Activated T-helper 17 cell treated with anti-CD3 and anti-CD28 coated beads, Interleukin-2, amount 50 U/mL, for 72 hours (primary cell): ENCODE measurements at places on chromosomes 4 and X. TPM values are rescaled to one million over a fixed set of nuclear protein-coding genes. Genes with fewer than 3 reads are reported as not detected.

The MND1 gene
- total RNA-seq, result 11.6 TPM

The CENPVL1 gene
- total RNA-seq, result not detected

The HTN3 gene
- not detected for total RNA-seq

The GABRB1 gene
- not detected for total RNA-seq

The GAGE2A gene
- total RNA-seq, result not detected

GRCh38 chr4:41029098-41029497 is 185.2 kb downstream of the APBB2 start:
- ATAC-seq, result no peak

GRCh38 chr4:189322426-189322825 is 618.2 kb upstream of the FRG1 start:
- ATAC-seq, result no peak

DNA sequence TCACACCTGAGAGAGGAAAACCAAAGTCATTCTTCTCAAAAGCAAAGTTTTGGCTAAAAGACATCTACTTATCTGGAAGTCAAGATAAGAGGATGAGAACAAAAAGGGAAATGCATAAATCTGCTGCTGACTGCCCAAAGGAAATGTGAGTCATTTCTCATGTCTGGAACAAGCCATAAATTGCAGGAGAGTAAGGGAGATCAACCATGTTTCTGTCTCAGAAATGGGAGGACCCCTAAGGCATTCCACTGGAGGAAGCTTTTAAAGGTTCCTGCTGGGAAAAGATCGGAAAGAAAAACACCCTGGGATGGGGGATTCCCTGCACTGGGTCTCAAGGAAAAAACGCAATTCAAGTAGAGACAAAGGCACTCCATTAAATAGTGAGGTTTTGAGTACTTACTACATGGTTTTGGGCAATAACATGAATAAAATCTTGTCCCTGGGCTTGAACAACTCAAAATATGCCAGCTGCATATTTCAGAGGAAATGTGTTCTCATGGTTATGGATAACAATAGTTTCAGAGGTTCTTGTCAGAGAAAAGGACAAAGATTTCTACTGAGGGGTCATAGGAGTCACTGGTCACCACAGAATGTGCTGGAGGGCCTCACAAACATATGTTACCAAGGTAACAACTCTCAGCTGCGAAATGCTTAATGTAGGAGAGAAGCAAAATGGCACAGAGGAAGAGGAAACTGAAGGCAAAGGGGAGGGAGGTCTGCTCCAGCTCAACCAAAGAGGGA is 19.3 kb downstream of the GPR143 start:
- ATAC-seq, result no peak

GRCh38 chr4:61619528-61619927 is 419.4 kb downstream of the ADGRL3 start:
- no peak for ATAC-seq

DNA sequence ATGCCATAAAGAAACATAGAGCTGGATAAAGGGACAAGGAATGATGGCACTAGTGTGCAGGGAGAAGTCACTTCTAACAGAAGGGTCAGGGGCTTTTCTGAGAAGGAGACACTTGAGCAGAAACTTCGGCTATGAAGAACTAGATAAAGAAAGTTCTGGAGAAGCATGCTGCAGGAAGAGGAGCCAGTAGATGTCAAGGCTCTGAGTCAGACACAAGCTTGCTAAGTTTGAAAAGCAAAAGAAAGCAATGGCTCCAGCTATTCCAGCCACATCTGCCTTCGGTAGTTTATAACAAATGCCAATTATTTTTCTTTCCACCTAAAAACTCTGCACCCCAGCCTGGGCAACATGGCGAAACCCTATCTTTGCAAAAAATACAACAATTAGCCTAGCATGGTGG is 7.5 kb downstream of the NUDT6 start:
- ATAC-seq, result no peak

DNA sequence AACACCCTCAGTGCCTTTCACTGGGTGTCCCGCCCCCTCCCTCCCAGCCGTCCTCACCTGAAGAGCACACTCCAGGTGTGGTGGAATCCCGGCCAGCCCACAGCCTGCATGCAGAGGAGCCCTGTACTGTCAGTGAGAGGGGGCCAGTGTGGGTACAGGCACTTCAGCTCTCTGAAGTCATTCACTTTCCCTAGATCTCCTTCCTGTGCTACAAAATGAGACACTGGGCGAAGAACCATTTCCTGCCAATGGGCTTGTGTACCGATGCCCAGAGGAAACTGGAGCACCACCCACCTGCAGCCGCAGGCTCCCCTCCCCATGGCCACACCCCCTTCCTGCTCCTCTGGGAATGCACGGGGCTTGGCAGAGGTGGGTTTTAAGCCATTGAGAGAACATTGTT is 73.9 kb upstream of the C4orf50 start:
- peak; percentile 41 for ATAC-seq

GRCh38 chr4:111136438-111136837 is 513.6 kb upstream of the PITX2 start:
- no peak for ATAC-seq

DNA sequence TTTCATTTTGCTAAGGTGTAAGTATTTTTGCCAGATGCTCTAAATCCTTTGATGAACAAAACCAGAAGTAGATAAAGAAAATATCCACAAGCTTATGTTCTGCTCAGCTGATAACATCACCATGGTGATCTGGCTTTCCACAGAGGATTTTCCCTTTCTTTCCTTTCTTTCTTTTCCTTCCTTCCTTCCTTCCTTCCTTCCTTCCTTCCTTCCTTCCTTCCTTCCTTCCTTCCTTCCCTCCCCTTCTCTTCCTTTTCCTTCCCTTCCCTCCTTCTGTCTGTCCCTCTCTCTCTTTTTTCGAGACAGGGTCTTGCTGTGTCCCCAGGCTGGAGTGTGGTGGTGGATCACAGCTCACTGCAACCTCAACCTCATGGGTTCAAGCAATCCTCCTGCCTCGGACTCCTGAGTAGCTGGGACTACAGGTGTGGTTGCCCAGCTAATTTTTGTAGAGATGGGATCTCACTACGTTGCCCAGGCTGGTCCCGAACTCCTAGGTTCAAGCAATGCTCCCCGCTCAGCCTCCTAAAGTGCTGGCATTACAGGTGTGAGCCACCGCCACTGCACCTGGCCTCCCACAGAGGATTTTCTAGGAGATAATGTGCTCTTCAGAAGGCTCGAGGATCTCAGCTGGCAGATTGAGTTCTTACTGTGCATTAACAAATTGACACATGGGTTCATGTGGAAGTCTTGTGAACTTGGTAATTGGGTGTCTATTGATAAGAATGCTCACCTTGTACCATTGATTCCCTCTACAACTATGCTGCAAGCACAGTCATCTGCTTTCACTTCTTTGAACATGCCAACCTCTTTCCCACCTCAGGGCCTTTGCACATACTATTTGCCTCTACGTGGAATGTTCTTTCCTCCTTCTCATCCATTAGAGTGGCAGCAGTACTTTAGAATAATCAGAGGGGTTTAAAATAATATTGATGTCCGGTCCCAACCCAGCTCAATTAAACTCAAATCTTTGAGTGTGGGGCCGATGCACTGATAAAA is 1.4 kb upstream of the RHOH start:
- ATAC-seq, result no peak

GRCh38 chr4:8435656-8436121 is 4.8 kb downstream of the ACOX3 start:
- peak; percentile 42 for ATAC-seq
